ENCODE measurements at places on chromosomes 7 and 10.

- DNase-seq, result no peak
Measured at GRCh38 chr7:39446546-39446945, 119.7 kb upstream of the YAE1 start.

DNA sequence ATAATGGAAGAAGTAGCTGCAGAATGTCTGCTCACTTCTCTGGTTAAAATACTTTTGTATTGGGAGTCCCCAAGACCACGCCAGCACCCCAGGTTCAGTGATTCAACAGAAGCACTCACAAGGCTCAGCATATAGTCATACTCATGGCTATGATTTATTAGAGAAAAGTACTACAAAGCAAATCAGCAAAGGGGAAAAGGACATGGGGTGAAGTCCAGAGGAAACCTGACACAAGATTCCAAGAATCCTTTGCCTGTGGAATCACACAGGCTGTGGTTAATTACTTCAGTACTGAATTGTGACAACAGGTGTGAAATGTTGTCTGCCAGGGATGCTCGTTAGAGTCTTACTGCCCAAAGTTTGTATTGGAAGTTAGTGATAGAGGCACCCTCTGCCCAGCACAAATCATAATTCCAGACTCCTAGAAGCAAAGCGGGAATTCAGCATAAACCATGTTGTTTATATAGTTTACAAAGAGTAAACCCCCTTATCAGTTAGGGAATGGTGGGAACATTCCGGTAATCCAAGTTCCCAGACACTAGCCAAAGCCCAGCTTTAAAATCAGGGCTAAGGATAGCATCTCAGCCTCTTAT lies 79.4 kb downstream of the HYCC1 start:
- DNase-seq, result no peak

GRCh38 chr7:9175871-9176270 lies 742.5 kb downstream of the NXPH1 start:
- no peak for DNase-seq

DNA sequence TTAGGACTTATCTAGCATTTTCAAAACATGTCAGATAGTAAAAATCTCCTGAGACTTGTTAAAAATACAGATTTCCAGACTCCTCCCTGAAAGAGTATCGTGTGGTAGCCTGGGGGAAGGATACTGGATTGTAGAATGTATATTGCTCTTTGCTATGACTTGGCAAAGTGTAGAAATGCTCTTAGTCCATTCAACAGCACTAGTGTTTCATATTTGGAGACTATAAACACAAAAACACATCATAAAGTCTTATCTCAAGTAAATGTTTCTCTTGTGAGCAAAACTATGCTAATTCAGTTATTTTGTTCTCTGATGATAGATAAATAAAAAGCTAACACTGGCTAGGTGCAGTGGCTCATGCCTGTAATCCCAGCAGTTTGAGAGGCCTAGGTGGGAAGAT lies 137.5 kb upstream of the PRPS1L1 start:
- no peak for DNase-seq

DNA sequence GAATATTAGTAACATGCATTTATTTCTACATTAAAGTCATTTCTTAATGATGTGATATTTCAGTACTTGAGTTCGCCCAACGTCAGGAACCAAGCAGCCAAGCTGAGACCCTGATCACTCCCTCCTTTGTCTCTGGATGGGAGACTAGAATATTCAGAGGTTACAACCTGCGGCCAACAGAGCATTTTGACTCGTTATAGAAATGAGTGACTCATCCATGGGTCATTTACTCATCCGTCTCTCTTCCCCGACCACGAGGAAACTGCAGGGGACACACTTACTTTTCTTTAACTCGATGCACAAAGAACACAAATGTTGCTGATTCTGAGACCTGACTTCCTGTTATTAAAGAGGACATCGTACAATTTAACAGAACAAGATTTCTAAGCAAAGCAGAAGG lies 343.3 kb downstream of the FRMD4A start:
- DNase-seq, result peak; percentile 1

GRCh38 chr7:25830215-25830614 lies 321.8 kb upstream of the NFE2L3 start:
- no peak for DNase-seq

- no peak for DNase-seq
Measured at GRCh38 chr7:139387594-139387993, 27.9 kb downstream of the LUC7L2 start.

DNA sequence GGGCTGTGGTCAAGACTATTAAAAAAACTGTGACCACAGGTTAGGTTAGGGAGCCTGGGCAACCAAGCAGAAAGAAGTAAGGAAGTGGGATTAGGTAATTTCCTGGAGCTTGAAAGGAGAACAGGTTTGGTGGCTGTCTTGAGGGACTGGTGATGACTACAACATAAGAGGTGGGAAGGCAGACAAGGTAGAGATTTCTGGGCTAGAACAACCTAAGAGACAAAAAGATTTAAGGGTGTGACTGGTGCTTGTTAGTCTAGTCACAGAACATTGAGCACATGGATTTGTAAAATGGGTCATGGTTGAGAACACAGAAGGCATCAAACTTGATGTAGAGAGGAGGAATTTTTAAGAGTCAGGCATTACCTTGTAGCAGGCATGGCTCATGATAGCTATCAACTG lies 123.7 kb upstream of the ASAH2 start:
- DNase-seq, result peak; percentile 64

DNA sequence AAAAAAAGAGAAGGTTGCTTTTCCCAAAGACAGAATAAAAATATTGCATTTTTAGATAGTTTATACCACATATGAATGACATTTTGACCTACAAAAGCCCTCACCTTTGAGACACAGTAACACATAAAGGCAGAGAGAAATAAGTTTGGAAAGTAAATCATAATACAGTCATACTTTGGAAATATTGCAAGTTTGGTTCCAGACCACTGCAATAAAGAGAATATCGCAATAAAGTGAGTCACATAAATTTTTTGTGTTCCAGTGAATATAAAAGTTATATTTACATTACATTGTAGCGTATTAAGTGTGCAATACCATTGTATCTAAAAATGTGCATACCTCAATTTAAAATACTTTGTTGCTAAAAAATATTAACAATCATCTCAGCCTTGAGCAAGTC lies 40.3 kb downstream of the CCDC71L start:
- DNase-seq, result no peak

DNA sequence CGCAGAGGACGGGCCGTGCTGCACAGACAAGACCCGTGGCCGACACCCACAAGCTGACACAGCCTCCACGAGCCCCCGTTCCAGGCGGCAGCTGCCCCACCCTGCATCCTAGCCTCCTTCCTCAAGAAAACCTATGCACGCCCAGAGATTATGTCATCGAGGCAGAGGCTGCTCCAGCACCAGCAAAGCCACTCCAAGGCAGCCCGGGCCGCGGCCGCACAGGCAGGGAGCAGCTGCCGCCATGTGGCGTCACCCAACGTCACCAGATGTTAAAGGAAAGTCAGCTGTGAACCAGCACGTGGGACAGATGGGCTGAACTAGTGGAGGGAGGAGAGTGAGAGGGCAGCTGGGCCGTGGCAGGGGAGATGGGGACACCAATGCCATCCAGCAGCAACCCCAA lies 59.8 kb downstream of the STK32C start:
- DNase-seq, result peak; percentile 39
